LHCN-M2 (cell line): ENCODE measurements at places on chromosomes 6 and 20. TPM values are rescaled to one million over a fixed set of nuclear protein-coding genes. Genes with fewer than 3 reads are reported as not detected.
A peak's percentile ranks its signal among the peaks of the same experiment; 100 is the strongest.

DNA sequence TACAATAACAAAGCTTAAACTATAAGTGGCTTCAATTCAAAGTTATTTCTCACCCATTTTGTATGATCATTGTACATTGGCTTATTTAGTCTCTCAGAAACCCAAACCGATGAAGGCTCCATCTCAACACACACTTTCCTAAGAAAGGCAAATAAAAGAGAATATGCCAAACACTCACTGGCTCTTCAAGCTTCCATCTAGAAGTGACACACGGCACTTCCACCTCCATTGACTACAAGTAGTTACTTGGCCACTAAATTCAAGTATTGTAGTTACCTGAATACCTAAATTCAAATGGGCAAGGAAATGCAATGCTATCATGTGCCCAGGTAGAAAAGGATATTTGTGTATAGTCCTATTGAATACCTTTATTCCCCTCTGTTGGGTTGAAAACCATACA lies 170.6 kb downstream of the OGFRL1 start:
- DNase-seq = no peak

- peak; percentile 43 for DNase-seq
Observed at GRCh38 chr20:9500121-9500520, 14.3 kb upstream of the LAMP5 start.

- no peak for DNase-seq
Observed at GRCh38 chr6:5119090-5119951, 34.2 kb downstream of the PPP1R3G start.

DNA sequence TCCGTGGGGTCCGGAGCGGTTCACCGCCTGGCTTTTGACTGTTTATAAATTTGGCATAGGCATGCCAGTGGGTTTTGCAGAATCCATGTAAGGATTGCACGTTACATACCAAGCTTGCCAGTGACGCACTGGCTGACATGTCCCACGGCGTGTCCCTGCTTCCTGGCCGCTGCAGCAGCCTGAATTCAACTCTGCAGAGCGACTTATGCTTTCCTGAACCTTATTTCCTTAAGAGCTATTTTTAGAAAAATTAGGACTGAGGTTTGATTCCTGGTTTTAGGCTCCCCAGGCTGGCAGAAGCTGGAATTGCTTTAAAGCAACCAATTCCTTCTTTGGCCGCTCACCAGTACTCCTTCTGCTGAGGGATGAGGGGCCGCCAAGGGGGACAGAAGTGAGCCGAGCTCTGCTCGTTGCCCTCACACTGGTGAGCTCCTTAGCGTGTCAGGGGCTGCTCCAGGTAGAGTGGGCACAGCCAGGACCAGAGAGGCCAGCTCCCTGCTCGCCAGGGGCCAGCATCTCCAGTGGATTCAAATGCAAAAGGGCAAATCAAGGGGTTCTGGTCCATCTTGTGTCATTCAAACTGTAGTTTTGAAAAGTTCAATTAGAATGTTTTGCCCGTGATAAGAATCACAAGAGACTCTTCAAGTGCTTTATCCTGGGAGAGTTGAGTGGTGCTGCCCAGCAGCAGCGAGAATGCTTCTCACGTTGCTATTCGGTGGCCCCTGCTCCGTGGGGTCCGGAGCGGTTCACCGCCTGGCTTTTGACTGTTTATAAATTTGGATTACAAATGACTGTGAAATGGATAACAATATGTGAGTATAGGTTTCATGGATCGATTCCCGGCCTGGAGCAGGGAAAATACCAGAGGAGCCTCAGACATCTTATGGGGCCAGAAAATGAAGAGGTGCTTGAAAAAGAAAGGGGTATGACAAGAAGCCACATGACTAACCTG lies 17.5 kb upstream of the IRF4 start:
- DNase-seq = no peak

The NFATC2 gene
- 0.06 TPM in 2 replicates for total RNA-seq

The CCN6 gene
- not detected in 2 replicates for total RNA-seq
